ENCODE measurements at places on chromosomes 6 and 20.
A peak's percentile ranks its signal among the peaks of the same experiment; 100 is the strongest.

GRCh38 chr6:128855581-128856085 lies 27.3 kb upstream of the LAMA2 start:
- DNase-seq = peak; percentile 84

GRCh38 chr6:38508286-38508685 lies 131.4 kb downstream of the BTBD9 start:
- DNase-seq = no peak

GRCh38 chr6:18269253-18269652 lies 4.9 kb upstream of the DEK start:
- no peak for DNase-seq

GRCh38 chr6:3301506-3301905 lies 42.8 kb downstream of the PSMG4 start:
- no peak for DNase-seq

GRCh38 chr20:44728801-44729443 lies 13.8 kb downstream of the CCN5 start:
- peak; percentile 40 for DNase-seq

- DNase-seq = no peak
Observed at GRCh38 chr6:6795393-6795792, 206.9 kb downstream of the LY86 start.

DNA sequence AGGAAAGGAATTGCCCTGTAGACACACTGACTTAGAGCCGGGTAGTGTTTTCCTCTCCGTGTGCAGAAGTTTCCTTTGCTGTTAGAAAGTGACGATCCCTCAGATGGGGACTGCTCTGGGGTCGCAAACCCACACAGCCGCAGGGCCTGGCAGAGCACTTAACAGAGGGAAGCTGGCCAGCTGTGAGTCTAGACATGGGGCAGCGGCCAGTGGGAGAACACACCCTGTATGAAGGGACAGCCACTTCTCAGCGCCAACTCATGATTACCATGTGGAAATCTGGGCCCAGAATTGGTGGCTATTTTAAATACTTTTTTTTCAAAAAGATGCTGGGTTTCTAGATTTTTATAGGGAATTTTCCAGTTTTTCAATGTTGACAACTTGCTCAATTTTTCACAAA lies 39.4 kb downstream of the SLC9A8 start:
- DNase-seq = no peak

DNA sequence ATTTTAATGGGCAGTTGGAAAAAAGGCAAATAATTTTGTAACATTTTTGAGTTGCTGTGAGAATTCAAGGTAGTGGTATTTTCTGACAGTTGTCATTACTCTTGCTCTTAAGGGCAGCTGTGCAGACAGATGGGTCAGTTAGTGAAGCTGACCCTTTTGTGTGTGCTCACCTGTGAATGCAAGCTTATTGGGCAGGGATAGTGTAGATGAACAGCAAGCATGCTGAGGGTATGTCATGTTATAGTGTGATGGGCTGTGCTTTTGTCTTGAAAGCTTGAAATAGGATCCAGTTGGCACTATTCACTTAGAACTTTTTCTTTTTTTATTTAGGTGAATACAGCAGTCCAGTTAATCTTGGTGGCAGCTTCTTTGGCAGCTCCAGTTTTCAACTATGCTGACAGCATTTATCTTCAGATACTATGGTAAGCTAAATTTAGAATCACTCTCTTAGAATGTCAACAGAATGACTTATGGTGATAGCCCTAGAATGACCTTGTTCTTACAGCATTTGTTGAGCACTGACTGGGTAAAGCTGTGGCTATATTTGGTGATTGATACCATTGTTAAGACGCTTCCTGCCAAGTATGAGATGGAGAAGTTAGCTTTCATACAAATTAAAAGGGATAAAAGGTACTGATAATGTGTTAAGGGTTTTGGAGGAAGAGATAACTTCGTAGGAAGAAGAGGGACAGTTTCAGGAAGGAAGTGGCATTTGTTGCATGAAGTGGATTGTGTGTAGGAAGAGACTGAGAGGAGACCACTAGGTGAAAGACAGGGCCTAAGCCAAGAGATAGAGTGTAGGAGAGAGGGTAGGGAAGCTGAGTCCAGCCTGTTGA lies 19.5 kb downstream of the LRRN4 start:
- DNase-seq = no peak

GRCh38 chr6:42916288-42916687 lies 435 bp downstream of the PTCRA start:
- no peak for DNase-seq

DNA sequence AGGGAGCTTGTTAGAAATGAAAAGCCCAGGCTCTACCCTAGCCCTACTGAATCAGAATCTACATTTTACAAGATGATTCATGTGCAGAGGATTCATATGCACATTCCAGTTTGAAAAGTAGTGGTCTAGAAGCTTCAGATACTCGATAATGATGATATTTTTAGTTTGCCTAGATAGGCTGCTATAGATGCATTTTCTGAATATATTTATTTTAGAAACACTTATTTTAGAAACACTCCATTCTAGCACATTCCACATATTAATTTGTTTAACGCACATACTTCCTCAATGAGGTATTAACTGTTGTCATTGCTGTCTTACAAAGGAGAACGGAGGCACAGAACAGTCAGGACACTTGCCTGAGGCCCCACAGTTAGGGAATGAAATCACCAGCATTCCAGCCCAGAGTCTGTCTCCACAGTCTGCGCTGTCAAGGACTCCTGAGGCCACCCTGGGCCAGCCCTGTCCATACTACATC lies 64.4 kb downstream of the SNAP25 start:
- no peak for DNase-seq

DNA sequence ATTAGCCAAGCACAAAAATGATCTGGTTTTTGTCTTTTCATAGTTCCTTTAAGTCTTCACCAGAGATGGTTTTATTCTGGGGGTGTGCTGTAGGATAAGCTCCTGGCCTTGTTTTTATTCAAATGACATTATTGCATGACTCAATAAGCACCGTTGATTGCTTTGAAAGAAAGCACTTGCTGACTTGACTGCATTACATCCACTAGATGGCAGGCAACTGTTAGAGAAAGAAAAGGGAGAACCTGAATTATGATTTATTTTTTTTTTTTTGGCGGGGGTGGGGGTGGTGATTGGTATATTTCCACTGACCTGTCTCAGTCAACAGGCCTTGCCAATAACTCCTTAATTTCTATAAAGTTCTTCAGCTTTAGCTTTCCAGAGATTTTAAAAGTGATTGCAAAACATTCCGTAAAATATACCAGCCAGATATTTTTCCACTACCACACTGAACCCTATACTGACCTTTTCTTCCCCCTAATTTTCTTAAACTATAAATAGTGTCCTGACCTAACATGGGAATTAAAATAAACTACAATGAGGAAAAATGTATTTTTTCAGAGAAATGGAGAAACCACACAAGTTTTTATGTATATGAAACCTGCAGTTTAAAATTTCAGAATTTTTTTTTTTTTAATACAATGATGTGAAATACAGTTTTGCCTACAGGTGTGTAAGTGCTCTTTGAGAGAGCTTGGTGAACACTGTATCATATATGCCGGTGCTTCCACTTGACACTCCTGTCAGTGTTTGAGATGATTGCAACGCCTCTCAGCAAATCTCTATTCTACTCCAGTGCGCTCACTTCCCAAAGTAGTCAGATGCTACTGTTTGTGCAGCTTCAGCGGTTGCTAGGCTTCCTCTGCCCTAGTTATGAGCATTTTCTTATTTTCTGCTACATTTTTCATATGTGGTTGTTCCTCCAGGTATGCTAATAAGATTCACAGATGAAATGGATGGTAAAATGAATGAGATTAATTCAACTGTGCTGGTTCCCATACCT lies 274.3 kb downstream of the CD109 start:
- peak; percentile 12 for DNase-seq

GRCh38 chr6:10412461-10413261 lies 2.2 kb downstream of the TFAP2A start:
- no peak for DNase-seq

GRCh38 chr6:82365016-82365795 lies 1.6 kb downstream of the TPBG start:
- DNase-seq = no peak

GRCh38 chr20:25624500-25624939 lies 706 bp upstream of the NANP start:
- DNase-seq = no peak

- DNase-seq = peak; percentile 59
Observed at GRCh38 chr6:109079981-109080380, 14.7 kb downstream of the SESN1 start.

DNA sequence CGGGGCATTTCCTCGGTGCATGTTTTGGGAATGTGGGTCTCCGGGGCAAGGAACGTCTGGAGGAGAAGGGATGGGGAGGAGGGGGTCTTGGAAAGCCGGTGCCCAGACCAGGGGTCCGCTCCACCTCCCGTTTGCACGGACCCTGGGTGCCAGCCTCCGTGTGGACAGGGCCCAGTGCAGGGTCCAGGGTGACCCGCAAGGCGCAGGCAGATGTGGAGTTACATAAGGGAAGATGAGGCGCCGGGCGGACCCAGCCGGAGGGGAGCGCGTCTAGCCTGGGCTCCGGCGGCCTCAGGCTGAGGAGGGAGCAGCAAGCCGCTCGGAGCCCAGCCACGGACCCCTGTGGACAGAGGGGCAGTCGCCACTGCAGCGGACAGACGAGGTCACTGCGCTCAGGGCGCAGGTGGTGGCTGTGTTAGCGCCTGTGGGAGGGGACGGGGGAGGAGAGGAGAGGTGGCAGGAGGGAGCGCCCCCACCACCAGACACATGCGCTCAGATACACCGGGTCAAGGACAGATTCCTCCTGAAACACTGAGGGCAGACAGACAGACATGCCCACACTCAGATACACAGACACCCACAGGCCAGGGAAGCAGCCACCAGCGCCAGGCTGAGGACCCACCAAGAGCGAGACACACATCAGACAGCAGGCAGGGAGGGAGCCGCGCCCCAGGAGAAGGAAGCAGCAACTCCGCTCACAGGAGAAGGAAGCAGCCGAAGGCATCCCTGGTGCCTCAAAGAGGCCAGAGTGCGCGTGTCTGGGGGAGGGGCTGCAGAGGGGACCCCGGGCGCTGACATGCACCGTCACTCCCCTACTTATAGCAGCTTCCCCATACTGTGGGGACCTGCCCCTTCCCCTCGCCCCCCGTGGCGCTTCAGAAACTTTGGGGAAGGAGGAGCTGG lies 839 bp upstream of the HRH3 start:
- DNase-seq = no peak

- peak; percentile 33 for DNase-seq
Observed at GRCh38 chr6:27188061-27188884, 59.2 kb upstream of the PRSS16 start.
